ENCODE measurements at places on chromosomes 6 and 20. TPM values are rescaled to one million over a fixed set of nuclear protein-coding genes. Genes with fewer than 3 reads are reported as not detected.

The FAM83D gene
- total RNA-seq = 21.3 TPM

The NOX3 gene
- total RNA-seq = not detected

The SLC22A23 gene
- 5.1 TPM for total RNA-seq

The RNF8 gene
- 19.5 TPM for total RNA-seq

The FAM83C gene
- not detected for total RNA-seq

The PRL gene
- not detected for total RNA-seq

The GLP1R gene
- total RNA-seq = not detected

The SMAP1 gene
- total RNA-seq = 14.4 TPM

The SFT2D1 gene
- 34.2 TPM for total RNA-seq

The DACT2 gene
- total RNA-seq = not detected

The SEMG1 gene
- total RNA-seq = not detected

The OR2H2 gene
- total RNA-seq = not detected

The PMEPA1 gene
- 1.0 TPM for total RNA-seq

The RIPOR2 gene
- 0.51 TPM for total RNA-seq

The HLA-DMB gene
- 0.83 TPM for total RNA-seq

The RIN2 gene
- 61.4 TPM for total RNA-seq

The CAP2 gene
- 8.6 TPM for total RNA-seq
